ENCODE measurements at places on chromosomes 1 and 21.

DNA sequence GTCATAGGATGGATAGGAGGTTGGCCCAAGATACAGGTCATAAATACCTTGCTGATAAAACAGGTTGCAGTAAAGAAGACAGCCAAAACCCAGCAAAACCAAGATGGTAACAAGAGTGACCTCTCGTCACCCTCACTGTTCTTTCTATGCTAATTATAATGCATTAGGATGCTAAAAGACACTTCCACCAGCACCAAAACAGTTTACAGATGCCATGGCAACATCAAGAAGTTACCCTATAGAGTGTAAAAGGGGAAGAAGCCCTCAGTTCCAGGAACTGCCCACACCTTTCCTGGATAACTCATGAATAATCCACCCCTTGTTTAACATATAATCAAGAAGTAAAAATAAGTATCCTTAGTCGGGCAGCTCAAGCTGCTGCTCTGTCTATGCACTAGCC, 671.9 kb downstream of the PTPRC start:
- no peak for DNase-seq

DNA sequence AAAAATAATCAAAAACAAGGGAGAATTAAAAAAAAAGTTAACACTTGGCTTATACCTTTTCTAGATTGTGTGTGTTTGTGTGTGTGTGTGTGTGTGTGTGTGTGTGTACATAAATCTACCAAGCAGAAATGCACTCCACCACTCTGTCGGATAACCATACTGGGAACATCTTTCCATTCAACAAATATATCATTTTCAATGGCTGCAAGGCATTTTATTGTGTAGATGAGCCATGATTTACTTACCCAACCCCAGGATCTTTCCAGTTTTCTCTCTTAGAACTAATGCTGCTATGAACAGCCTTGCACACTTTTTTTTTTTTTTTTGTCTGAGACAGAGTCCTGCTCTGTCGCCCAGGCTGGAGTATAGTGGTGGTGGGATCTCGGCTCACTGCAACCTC, 25.8 kb downstream of the LRRC38 start:
- no peak for DNase-seq

DNA sequence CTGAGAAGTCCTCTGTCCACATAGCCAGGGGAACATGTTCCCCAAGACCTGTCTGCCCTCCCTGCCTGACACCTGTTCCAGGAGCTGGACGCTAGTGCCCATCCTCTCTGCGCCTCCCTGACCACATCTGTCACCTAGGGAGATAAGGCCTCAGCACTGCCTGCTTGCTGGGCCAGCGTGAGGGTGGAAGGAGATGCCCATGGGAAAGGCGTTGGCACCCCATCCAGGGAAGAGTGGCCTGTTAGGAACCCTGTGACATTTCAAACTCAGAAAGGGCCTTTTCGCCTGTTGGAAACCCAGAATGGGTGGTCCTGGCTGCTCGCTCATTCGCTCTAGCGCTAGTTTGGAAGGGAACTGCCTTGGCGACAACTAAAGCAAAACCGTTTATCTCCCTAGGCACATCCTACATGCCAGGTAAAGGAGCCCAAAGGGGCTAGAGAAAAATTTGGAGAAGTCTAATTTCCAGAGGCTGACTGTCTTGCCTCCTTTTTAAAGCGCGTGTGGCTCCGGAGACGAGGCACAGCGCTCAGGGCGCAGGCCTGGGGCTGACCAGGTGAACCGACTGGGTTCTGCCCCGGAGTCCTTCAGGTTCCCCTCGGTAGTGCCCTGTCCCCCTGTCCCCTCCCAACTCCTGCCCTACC, 410 bp downstream of the ACTA1 start:
- no peak for DNase-seq

- no peak for DNase-seq
Observed at GRCh38 chr1:55503663-55504305, 288.6 kb upstream of the USP24 start.

DNA sequence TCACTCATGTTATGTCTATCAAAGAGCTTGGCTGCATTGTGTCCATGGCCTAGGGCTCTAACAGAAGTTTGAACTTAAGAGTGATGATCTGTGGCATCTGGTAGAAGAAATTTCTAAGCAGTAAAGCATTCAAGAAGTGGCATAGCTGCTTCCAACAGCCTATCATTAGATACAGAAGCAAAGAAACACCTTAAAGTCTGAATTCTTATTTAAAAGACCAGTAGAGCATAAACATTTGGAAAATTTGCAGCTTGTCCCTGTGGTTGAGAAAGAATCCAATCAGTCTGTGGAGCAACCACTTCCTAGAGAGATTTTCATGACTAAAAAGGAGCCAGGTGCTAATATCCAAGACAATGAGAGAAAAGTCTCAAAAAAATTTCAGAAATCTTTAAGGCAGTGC, 165.5 kb downstream of the SNX7 start:
- no peak for DNase-seq
